ENCODE measurements at places on chromosomes 6 and 20.

- DNase-seq: no peak
Observed at GRCh38 chr6:5181510-5182317, 79.0 kb downstream of the LYRM4 start.

DNA sequence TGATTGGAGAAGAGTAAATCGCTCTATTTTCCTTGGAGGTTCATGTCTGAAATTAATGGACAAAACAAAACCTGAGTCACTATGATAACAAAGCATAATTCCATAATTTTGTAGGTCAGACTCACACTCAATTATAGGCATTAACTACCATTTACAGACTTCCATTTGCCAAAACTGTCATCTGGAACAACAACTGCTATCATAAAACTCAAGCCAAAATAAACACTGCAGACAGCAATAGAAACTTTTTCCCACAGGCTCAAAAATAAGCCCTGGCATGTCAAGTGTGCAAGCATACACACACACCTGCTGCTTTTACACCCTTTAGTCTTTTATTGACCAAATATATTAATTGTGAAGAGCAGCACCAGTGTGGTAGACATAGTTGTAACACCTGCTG, 7.1 kb downstream of the MRPS10 start:
- no peak for DNase-seq

GRCh38 chr20:4787820-4788219, 66.1 kb downstream of the PRND start:
- DNase-seq: no peak

- no peak for DNase-seq
Observed at GRCh38 chr6:20001286-20001685, 164.1 kb downstream of the ID4 start.

DNA sequence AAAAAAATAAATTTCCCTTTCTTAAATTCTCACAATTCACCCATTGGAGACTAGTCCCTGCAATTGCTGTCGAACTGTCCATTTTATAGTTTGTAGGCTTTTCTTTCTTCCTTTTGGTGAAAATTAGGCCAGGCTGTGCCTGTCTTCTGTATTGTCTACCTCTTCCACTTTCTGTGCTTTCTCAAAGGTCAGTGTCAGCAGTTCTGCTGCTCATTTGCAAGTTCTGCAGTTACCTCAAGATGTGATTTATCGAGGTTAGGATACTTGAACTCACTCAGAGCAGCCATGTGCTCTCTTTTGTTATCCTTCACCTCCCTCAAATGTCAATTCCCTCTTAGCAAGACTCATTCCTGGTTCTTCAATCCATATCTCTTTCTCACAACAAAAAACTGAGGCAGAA, 179.1 kb downstream of the SLC35F1 start:
- DNase-seq: no peak

- DNase-seq: no peak
Observed at GRCh38 chr20:8094415-8094818, 37.6 kb upstream of the PLCB1 start.

- DNase-seq: no peak
Observed at GRCh38 chr6:33430334-33430733, 10.5 kb downstream of the SYNGAP1 start.

GRCh38 chr6:6003621-6004366, 2.9 kb downstream of the NRN1 start:
- no peak for DNase-seq

- no peak for DNase-seq
Observed at GRCh38 chr6:23002044-23002619, 432.8 kb downstream of the HDGFL1 start.

- no peak for DNase-seq
Observed at GRCh38 chr6:116278481-116278829, 1.3 kb downstream of the TSPYL1 start.

GRCh38 chr6:51342393-51342792, 523.7 kb downstream of the TFAP2B start:
- DNase-seq: no peak

- no peak for DNase-seq
Observed at GRCh38 chr6:157944983-157945931, 36.4 kb upstream of the SYNJ2 start.

- DNase-seq: no peak
Observed at GRCh38 chr6:70673601-70674000, 5.9 kb downstream of the SMAP1 start.

DNA sequence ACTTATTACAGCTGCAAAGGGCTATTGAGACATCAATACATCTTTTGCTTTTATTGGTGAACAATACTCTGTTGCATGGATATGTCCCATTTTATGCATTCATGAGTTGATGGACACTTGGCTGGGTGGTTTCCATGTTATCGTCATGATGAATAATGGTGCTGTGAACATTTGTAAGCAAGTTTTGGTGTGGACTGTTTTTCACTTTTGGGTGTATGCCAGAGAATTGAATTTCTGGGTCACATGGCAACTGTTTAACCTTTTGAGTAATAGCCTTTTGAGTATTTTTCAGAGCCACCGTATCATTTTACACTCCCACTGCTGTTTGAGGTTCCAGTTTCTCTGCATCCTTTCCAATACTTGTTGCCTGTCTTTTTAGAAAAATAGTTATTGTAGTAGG, 107.0 kb downstream of the JARID2 start:
- DNase-seq: no peak

- no peak for DNase-seq
Observed at GRCh38 chr6:101462576-101462975, 69.1 kb downstream of the GRIK2 start.

GRCh38 chr6:80442366-80442765, 335.9 kb downstream of the BCKDHB start:
- no peak for DNase-seq
